ENCODE measurements at places on chromosomes 2 and 18.

GRCh38 chr2:78775291-78775690, 250.2 kb upstream of the REG3G start:
- DNase-seq: no peak

GRCh38 chr18:75238100-75238499, 27.5 kb downstream of the TSHZ1 start:
- DNase-seq: no peak

- DNase-seq: no peak
Measured at GRCh38 chr2:104850361-104851290, 3.3 kb upstream of the POU3F3 start.

GRCh38 chr18:8799596-8800441, 94.5 kb downstream of the MTCL1 start:
- DNase-seq: no peak

DNA sequence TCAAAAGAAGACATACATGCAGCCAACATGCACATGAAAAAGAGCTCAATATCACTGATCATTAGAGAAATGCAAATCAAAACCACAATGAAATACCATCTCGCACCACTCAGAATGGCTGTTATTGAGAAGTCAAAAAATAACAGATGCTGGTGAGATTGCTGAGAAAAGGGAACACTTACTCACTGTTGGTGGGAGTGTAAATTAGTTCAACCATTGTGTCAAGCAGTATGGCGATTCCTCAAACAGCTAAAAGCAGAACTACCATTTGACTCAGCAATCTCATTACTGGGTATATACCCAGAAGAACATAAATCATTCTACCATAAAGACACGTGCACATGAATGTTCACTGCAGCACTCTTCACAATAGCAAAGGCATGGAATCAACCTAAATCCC, 95.5 kb upstream of the XIRP2 start:
- no peak for DNase-seq

DNA sequence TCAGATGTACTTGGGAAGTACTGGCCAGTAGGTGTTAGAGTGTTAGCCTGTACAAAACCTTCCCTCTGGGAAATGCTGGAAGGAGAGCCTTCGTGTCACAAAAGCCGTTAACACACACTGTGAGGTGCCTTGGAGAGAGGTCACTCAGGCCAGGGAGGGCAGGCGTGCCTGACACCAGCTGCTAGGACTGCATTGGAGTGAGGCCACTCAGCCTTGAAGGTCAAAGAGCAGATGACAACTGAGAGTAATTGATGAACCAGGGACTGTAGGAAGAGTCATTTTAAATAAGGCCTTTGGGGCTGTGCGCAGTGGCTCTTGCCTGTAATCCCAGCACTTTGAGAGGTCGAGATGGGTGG, 45.4 kb downstream of the ASAP2 start:
- DNase-seq: no peak

GRCh38 chr18:55833543-55833942, 245.6 kb upstream of the TCF4 start:
- DNase-seq: no peak

DNA sequence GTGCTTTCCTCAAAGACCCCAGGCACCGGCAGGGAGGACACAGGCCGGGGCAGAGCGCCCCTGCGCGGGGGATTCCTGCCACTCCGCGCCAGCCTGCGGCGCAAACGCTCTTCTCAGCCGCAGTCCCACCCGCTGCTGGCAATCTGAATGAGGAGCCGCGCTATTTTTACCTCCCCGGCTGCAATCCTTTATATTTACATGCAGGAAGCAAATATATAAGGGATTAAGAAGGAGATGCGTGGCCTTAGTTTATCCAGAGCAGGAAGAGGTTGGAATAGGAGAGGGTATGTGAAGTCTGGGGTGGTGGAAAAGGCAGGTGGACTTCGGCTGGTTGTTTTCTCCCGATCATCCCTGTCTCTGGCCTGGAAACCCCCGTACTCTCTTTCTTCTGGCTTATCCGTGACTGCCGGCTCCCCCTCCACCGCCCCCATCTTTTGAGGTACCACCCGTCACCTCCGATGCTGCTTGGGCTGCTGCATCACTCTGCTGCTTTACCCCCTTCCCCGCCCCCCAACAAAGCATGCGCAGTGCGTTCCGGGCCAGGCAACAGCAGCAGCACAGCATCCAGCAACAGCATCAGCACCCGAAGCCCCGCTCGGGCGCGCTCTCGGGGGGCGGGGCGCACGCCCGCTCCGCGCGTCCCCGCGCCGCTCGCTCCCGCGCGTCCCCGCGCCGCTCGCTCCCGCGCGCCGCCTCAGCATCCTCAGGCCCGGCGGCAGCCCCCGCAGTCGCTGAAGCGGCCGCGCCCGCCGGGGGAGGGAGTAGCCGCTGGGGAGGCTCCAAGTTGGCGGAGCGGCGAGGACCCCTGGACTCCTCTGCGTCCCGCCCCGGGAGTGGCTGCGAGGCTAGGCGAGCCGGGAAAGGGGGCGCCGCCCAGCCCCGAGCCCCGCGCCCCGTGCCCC, at the start of gene ADAM23:
Gene ADAM23, plus strand, starts transcription at position 700 of the 902 bp plus-strand sequence. CDS start 335 bp downstream, outside the sequence.
- DNase-seq: no peak

DNA sequence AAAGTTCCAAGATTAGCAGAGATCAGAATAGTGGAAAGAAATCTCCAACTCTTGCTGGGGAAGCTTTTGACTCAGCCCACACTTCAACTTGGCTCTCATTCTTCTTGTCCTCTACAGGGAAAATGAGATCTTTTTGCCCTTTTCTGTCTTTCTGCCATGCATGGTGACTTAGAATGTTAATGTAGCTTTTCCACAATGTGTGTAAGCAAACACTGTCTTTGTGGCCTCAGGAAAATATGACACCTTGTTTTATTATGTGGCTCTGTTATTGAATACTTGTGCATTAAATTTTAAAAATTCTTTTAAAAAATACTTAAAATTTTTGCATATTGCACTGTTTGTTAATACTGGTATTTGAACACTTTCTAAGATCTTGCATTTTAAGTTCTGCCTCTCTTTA, 65.4 kb upstream of the WDR75 start:
- no peak for DNase-seq

DNA sequence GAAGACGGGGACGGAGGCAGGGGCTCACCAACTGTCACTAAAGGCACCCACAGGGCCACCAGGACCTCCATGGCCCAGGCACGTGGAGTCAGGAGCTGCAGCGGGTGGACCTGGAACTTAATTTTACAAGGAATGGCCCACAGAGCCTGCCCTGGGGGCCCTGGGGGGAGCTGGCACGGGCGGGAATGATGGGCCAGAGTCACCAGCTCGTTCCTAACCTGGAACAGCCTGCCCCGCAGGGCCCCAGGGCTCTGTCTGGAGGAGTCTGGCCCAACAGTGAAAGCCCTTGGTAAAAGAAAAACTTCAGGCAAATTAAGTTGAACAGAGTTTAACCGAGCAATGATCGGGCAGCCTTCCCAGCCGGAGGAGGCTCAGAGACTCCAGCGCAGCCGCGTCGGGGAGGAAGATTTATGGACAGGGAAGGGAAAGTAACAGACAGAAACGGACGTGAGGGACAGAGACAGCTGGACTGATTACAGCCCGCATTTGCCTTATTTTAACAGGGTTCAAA, 118.4 kb upstream of the TMEM18 start:
- no peak for DNase-seq

GRCh38 chr2:10343658-10344057, 41.0 kb downstream of the HPCAL1 start:
- no peak for DNase-seq

DNA sequence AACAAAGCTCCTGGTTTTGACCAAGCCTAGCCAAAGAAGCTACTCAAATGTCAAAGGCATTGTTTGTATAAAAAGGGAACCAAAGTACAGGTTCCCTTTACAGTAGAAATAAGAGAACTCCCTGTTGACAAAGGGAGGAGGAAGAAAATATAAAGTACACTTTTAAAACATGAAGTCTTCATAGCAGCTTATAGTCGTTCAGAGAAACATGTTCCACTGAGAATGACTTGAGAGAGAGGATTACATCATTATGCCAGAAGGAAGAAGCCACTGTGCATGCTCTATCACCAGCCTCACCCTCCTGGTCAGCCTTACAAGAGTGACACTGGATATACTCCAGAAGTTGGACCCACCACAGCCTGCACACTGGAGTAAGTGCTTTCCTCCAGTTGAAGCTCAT, 2.5 kb upstream of the DHRS9 start:
- DNase-seq: no peak

DNA sequence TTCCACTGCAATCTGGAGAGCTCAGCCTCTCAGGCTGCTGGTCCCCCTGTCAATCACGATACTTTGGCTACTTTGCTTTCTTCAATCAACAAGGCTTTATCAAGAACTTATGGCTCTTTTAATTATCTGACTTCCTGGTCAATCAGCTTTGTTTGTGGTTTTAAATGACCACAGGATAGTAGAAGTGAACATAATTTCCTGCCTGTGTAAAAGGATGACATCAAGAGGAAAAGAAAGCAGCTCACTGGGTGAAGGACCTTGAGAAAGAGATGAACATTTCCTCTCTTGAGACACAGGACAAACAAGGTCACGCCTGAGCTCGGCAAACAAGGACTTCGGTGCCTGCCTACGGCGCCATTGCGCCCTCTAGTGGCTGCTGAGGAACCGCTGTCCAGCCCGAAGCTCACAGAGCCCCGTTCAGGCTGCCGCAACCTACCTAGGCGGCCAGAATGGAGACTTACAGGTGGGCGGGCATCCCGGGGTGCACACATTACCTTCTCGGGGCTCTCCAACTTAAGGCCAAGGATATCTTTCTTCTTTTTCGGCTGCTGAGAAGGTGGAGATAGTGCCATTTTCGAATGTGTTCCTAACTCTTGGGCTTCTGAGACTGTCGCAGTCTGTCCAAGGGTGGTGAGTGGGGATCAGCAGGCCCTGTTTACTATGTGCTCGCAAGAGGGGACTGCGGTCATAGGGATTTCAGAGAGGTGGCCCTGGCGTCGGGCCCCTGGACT, 54.0 kb downstream of the IL1RL2 start:
- DNase-seq: peak; percentile 79

DNA sequence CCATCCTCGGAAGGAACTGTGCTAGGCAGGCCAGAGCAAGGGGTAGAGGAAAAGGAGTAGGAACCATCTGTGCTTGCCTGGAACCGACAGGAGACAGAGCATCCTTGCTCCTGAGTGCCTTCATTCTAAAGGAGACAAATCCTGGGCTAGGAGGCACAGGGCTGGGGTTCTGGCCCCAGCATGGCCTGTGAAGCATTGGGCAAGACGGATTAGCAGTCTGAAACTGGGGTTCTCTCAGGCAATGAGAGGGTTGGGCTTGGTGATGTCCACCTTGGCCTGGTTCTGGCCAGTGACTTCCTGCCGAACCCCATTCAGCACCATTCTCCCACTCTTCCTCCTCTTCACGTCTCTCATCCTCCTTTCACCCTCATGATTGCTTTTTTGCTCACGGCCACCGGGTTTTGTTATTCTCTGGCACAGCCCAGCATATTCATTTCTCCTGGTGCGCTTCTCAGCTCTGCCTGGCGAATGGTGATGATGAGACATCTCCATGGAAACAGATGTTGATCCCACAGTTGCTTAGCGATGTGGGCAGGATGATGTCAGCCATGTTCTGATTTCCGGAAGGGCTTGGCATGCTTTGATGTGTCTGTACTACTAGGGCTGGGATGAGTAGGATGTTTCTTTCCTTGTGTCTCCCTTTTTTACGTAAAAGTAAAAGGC, 127.7 kb downstream of the CAPN13 start:
- DNase-seq: no peak

DNA sequence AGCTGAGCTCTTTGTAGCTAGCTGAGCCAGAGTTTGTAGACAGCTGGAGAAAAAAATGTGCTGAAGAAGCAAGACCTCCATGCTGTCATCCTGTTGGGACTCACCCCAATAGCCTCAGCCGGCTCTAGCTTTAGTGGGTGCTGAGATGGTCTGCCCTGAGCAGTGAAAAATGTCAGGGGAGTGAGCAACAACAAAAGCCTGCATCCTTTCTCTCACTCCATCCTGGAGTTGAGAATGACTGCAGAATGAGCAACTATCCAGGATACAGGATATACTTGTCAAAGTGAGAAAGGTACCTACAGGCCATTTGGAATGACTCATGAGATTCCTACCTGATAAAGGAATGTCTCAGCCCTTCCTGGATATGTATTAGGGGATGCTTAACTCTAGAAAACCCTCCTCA, 146.1 kb upstream of the DLX2 start:
- DNase-seq: no peak

GRCh38 chr18:69763002-69763401, 184.7 kb downstream of the CD226 start:
- no peak for DNase-seq

DNA sequence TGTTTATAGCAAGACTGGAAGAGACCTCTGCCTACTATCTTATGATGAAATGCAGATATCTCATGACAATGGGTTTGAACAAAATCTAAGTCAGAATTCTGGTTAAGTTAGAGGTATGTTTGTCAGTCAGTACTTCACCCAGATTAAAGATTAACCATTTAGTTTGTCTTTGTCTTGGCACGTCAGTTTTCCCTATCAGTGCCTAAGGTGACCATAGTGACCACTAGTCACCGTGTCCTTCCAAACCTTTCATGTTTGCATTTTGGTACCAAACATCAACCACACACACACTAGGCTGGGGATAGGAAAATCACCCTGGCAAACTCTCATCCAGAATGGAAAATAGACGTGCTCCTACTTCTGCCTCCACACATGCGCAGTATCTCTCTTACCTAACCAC, 248.9 kb downstream of the PIEZO2 start:
- DNase-seq: no peak

DNA sequence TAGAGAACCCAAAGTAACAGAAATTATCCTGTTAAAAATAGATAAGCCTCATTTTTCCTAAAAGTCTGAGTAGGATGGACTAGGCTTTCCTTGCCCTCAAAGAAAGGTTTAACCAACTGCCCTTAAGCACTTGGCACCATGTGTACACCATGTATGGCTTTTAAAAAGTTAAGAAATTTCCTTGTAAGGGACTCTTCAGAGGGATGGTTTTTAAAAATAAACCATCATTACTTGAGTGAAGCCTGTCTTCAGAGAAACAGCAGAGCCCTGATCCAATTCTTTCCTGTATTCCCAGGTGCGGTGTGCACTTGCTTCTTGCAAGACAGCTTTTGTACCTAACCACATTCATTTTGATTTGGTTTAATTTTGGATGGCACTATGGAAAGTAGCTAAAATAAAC, 1.1 kb upstream of the NEMP2 start:
- no peak for DNase-seq

GRCh38 chr2:186717320-186718007, 23.6 kb downstream of the FAM171B start:
- no peak for DNase-seq

GRCh38 chr2:229610333-229610732, 104.0 kb downstream of the DNER start:
- peak; percentile 33 for DNase-seq

- no peak for DNase-seq
Measured at GRCh38 chr2:68134554-68134953, 23.1 kb upstream of the PNO1 start.

GRCh38 chr2:8380566-8380965, 301.3 kb upstream of the ID2 start:
- DNase-seq: no peak

Data from pulmonary artery endothelial cell (primary cell).